ENCODE measurements at places on chromosomes 6 and 20.

- DNase-seq: no peak
These were observed 117.8 kb upstream of the KCNG1 start for GRCh38 chr20:51140671-51141070.

- DNase-seq: no peak
These were observed 26.5 kb downstream of the ZNF292 start for GRCh38 chr6:87181903-87182302.

GRCh38 chr6:108330806-108331205 is 36.0 kb downstream of the AFG1L start:
- DNase-seq: no peak

GRCh38 chr6:118100717-118101116 is 193.7 kb downstream of the SLC35F1 start:
- no peak for DNase-seq

DNA sequence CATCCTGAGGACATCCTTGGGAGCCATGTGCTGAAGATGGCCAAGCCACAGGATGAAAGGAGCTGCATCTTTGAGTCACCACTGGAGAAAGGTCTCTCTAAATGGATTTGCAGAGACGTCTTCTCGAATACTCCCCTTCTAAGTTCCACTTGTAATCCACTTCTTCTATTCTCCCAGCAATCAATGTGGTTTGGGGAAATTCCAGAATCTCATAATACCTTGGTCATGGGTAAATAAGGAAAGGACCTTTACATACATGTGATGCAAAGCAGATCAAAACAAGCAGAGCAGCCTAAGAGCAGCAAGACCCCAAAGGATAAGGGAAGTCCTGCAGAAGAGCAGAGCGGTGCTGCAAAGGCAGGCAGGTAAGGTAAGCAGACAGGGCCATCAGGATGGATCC is 35.3 kb downstream of the TRIM38 start:
- DNase-seq: no peak

DNA sequence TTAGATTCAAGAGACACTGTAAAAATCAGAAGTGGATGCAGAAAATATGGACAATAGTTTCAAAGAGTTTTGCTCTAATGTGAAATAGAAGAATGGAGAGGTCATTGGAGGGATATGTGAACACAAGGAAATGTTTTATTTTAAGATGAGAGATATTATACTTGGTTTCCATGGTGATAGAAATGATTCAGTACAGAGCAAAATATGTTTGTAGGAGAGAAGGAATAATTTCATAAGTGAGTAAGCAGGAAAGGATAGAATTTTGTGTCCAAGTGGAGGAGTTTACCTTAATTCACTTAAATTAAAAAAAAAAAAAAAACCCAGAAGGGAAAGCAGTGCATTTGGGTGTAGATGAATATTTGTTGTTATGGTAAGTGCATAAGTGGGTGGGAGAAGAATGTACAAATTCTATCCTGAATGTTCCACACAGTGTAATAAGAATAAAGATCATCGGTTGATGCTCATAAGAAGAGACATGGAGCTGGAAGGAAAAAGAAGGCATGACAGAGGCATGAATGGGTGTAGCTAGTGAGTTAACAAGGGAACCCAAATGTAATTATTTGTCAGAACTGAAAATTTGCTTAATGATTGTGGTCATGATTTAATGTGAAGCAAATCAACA is 688.9 kb upstream of the GJE1 start:
- DNase-seq: no peak

DNA sequence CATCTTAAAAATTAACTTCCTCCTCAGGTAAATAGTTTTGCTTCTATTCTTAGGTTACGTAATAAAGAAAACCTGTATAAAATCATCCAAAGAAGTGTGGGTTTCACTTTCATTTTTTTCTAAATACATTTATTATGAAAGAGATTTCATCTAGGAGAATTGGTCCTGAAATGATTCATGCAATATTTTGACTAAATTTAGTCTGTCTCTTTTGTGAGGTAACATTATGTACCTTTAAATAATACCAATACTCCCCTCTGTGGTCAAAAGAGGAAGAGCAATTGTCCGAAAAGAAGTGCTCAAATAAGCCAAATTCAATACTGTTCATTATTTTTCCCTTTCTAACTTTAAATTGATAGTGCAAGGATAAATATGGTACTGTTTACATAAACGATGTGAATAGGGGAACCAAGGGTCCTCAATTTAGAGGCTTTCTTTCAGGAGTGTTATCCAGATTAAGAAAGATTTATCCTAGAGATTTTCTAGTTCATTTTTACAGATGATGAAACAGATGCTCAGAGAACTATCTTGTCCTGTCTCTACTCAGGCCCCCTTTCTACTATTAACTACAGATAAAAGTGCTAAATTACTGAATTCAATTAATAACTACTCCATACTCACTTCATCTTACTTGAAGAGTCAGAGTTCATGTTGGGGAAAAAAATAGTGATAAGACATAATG is 26.2 kb downstream of the CYP39A1 start:
- no peak for DNase-seq

GRCh38 chr6:157885876-157886275 is 62.8 kb downstream of the SNX9 start:
- no peak for DNase-seq
